ENCODE measurements at places on chromosomes 6 and 20. TPM values are rescaled to one million over a fixed set of nuclear protein-coding genes. Genes with fewer than 3 reads are reported as not detected.

DNA sequence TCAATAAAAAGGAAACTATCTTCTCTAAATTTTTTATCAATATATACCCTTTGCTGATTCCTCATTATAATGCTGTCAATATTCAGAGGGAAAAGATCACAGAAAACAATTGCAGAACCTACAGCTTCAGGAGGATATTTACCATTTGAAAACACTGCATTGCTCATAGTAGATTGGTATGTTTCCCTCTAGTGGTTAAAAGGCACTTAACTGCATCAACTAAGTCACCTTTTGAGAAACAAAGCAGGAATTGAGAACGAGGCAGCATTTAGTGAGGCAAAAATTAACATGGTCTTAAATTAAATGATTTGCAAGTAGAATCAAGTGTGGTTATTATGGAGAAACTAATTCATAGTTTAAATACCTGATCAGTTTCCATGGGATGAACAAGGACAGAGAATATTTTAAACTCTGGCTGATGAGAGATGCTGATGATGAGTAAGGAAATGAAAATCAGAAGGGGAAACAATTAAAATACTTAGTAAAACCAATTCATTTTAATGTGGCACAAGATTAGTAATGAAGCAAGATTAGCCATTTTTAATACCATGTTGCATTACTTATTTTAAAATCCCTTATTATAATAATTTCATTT lies 642.1 kb downstream of the EPHA7 start:
- H3K4me3 ChIP-seq, result no peak overlapping the region
- no peaks in the 10 kb centered on the region for H3K27me3 ChIP-seq
- H3K36me3 ChIP-seq, result no peaks in the 10 kb centered on the region
- peak; percentile 65 for DNase-seq

- no peak overlapping the region for H3K4me3 ChIP-seq
- H3K27me3 ChIP-seq, result peaks cover 49% of the 10 kb centered on the region
- no peak for DNase-seq
- H3K27ac ChIP-seq, result no peak overlapping the region
- no peaks in the 10 kb centered on the region for H3K36me3 ChIP-seq
- peaks cover 7% of the 10 kb centered on the region for H3K4me1 ChIP-seq
These were observed 3.3 kb downstream of the SLCO4A1 start for GRCh38 chr20:62645613-62646012.

DNA sequence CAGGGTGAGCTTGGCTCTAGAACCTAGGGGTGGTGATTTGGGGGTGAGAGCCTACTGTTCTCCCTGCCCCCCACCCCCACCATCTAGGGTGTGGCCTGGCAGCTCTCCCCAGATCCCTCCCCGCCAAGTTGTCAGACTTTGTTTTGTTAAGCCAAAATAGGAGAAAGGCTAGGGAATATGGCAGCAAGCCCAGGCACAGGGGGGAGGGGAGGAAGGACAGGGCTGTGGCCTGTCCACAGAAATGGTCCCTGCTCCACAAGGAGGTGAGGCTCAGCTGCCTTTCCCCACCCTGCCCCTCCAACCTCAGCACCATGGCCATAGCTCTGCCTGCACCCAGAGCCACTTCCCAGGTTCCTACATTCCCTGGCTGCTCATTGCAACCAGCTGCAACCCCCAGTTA lies 17.2 kb downstream of the SCUBE3 start:
- DNase-seq, result no peak
- no peak overlapping the region for H3K4me3 ChIP-seq
- H3K4me1 ChIP-seq, result no peaks in the 10 kb centered on the region

- no peak for DNase-seq
- no peaks in the 10 kb centered on the region for H3K36me3 ChIP-seq
- H3K27me3 ChIP-seq, result no peaks in the 10 kb centered on the region
- H3K4me3 ChIP-seq, result no peak overlapping the region
- no peak overlapping the region for H3K27ac ChIP-seq
These were observed 21.1 kb upstream of the PKIB start for GRCh38 chr6:122589115-122589514.

GRCh38 chr20:9600562-9600961 lies 86.2 kb downstream of the LAMP5 start:
- H3K4me3 ChIP-seq, result no peak overlapping the region
- DNase-seq, result no peak
- H3K27me3 ChIP-seq, result peaks cover 5% of the 10 kb centered on the region
- H3K27ac ChIP-seq, result no peak overlapping the region

DNA sequence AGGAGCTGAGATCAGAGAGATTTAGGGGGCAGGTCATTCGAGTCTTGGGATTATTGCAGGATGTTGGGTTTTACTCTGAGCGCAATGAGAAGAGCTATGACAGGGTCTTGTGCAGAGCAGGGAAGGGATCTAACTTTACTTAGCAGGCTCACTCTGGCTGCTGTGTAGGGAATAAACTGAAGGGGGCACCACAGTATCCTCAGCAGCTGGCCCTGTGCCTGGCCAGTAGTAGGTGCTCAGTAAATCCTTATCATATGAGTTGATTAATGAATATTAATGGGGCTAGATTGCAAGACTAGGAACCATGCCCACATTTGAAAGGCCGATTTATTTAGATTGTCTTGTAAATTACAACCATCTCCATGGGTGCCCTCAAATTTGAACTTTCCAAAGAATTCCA lies 4.6 kb upstream of the MDGA1 start:
- H3K4me3 ChIP-seq, result no peak overlapping the region
- 0 out of 2 replicates have a peak, but pooled peaks cover 3% of the 10 kb centered on the region for H3K4me1 ChIP-seq
- H3K27ac ChIP-seq, result no peak overlapping the region
- no peaks in the 10 kb centered on the region for H3K36me3 ChIP-seq

DNA sequence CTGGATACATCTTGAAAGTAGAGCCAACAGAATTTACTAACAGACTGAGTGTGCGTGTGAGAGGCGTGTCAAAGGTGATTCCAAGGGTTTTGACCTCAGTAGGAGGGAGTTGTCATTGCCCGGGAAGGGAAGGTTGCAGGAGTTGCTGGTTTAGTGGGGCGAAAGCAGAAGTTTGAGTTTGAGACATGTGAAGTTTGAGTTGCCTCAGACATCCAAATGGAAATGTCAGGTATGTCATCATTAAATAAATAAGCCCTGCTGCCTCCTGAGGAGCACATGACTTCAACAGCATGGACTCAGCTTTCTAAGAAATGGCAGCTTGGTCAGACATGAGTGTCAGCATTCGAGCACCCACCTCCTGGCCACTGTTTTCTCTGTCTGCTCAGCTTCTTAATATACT lies 26.6 kb upstream of the TGM2 start:
- no peaks in the 10 kb centered on the region for H3K27me3 ChIP-seq
- H3K4me1 ChIP-seq, result peaks cover 15% of the 10 kb centered on the region
- no peak for DNase-seq
- no peaks in the 10 kb centered on the region for H3K36me3 ChIP-seq

- no peaks in the 10 kb centered on the region for H3K27me3 ChIP-seq
- DNase-seq, result peak; percentile 53
- peaks cover 32% of the 10 kb centered on the region for H3K4me1 ChIP-seq
These were observed 117.7 kb downstream of the RPS12 start for GRCh38 chr6:132931936-132932514.

- H3K4me3 ChIP-seq, result no peak overlapping the region
- no peaks in the 10 kb centered on the region for H3K36me3 ChIP-seq
- no peak overlapping the region for H3K27ac ChIP-seq
- DNase-seq, result no peak
- H3K27me3 ChIP-seq, result no peaks in the 10 kb centered on the region
These were observed 92.8 kb upstream of the EPB41L1 start for GRCh38 chr20:36061754-36062153.

- no peak overlapping the region for H3K4me3 ChIP-seq
- DNase-seq, result no peak
- H3K4me1 ChIP-seq, result no peaks in the 10 kb centered on the region
- H3K27me3 ChIP-seq, result no peaks in the 10 kb centered on the region
- H3K36me3 ChIP-seq, result no peaks in the 10 kb centered on the region
- H3K27ac ChIP-seq, result no peak overlapping the region
These were observed 50.6 kb downstream of the FKBP1C start for GRCh38 chr6:63261820-63262219.

GRCh38 chr6:152394303-152394702 lies 242.9 kb downstream of the SYNE1 start:
- DNase-seq, result no peak
- no peaks in the 10 kb centered on the region for H3K36me3 ChIP-seq
- no peak overlapping the region for H3K4me3 ChIP-seq

GRCh38 chr20:13423472-13424173 lies 202.5 kb downstream of the ISM1 start:
- no peaks in the 10 kb centered on the region for H3K4me1 ChIP-seq
- no peak overlapping the region for H3K4me3 ChIP-seq
- no peak overlapping the region for H3K27ac ChIP-seq
- no peak for DNase-seq
- H3K36me3 ChIP-seq, result no peaks in the 10 kb centered on the region

- H3K36me3 ChIP-seq, result no peaks in the 10 kb centered on the region
- H3K27ac ChIP-seq, result no peak overlapping the region
- no peak overlapping the region for H3K4me3 ChIP-seq
- no peaks in the 10 kb centered on the region for H3K27me3 ChIP-seq
- no peak for DNase-seq
- H3K4me1 ChIP-seq, result no peaks in the 10 kb centered on the region
These were observed 107.2 kb downstream of the ASXL1 start for GRCh38 chr20:32465092-32465900.

GRCh38 chr6:86016077-86016476 lies 373.4 kb upstream of the SYNCRIP start:
- H3K27ac ChIP-seq, result no peak overlapping the region
- DNase-seq, result no peak
- no peaks in the 10 kb centered on the region for H3K27me3 ChIP-seq

TREM2 gene
- 0.61 TPM for total RNA-seq

DEFB124 gene
- not detected for total RNA-seq

LY6G6F gene
- total RNA-seq, result not detected

NKAIN4 gene
- total RNA-seq, result 16.4 TPM

CPNE5 gene
- not detected for total RNA-seq

SCUBE3 gene
- 0.36 TPM for total RNA-seq

PNPLA1 gene
- total RNA-seq, result not detected

PTCHD4 gene
- total RNA-seq, result 0.28 TPM
